NCI-H2227 treated with DMSO at 0.1 percent for 48 hours (cell line): ENCODE measurements at places on chromosomes 3 and 15.
A peak's percentile ranks its signal among the peaks of the same experiment; 100 is the strongest.

GRCh38 chr3:123286308-123287023 is 84.7 kb downstream of the SEC22A start:
- no peak for DNase-seq

DNA sequence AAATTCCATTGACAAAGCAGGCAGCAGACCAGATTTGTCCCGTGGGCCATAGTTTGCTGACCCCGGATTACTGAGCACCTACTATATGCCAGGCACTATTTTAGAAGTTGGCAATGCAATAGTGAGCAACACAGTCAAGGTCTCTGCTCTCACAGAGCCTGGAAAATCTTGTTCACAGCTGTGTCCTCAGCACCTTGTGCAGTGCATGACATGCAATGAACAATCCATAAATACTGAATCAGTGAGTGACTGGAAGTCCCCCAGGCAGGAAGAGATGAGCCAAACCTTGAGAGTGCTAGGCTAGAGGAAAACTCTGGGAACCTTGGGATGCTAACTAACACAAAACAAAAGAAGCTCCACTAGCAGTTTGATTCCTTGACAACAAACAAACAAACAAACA is 14.4 kb downstream of the TM4SF1 start:
- DNase-seq: no peak

DNA sequence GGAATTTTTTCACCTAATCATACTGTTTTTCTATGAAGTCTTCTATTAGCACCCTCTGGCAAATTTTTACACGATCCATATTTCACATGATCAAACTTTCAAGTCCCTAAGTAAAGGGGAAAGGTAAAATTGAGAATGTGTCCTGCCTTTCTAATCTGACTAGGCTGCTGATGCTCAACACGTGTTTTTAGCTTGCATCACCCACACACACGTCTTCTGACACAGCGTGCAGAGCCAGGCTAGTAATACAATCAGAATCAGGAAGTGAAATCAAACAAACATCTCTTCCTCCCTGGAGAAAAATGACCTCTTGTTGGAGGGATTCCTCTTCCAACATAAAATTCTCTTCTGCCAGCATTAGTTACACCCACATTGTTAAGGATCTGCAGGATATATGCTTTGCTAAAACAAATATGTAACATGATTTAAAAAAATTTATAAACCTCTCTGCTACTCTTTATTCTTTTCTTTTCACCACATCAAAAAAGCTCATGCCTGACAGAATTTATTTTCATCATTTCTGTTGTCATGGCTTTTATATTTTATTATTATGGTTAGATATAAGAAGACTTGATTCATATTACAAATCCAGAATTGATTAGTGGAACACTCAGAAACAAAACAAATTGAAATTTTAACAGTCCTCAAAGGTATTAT is 122.4 kb downstream of the RAP2B start:
- DNase-seq: no peak

- no peak for DNase-seq
These were observed 1032.1 kb downstream of the NTRK3 start for GRCh38 chr15:87224404-87224803.

DNA sequence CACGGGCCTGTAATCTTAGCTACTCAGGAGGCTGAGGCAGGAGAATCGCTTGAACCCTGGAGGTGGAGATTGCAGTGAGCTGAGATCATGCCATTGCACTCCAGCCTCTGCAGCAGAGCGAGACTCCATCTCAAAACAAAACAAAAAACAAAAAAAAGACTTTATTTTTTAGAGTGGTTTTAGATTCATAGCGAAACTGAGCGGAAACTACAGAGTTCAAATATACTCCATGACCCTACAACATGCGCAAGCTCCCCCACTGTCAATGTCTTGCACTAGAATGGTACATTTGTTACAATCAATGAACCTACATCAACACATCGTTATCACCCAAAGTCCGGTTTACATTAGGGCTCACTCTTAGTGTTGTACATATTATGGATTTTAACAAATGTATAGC is 2.2 kb upstream of the CRTAP start:
- DNase-seq: no peak

- no peak for DNase-seq
These were observed 6.0 kb upstream of the PHLDB2 start for GRCh38 chr3:111853068-111853467.

DNA sequence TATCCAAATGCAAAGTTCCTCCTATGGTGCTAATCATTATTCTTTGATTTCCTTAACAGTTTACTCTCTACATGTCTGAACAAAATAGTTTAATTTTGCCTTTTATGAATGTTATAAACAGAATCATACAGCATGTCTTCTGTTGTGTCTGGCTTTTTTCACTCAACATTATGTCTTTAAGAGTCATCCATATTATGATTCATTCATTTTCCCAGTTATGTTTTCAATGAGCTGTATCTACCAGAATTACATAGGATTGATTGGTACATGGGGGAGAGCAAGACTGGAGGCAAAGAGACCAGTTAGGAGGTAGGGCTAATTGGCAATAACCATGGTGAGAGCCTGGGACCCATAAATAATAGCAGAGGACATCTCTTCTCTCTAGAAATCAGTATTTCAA is 16.6 kb upstream of the RAP2B start:
- DNase-seq: no peak

- no peak for DNase-seq
These were observed 43.9 kb downstream of the SH3BP5 start for GRCh38 chr3:15288331-15289035.

DNA sequence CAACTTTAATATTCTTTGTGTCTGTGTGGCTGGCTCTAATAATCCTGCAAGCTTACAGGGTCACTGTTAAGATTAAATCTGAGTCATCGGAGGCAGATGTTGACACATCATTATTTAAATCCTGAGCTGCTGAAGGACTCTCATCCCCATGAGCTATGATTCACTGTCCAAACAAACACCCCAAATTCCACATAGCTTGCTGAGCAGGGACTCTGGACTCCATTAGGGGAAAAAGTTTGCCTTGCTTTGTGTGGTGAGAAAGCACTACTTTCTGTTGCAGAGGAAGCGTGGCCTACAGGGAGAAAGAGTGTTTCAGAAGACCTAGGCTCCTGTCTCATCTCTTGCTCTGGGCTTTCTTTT is 213.7 kb downstream of the PDCD6IP start:
- DNase-seq: no peak

DNA sequence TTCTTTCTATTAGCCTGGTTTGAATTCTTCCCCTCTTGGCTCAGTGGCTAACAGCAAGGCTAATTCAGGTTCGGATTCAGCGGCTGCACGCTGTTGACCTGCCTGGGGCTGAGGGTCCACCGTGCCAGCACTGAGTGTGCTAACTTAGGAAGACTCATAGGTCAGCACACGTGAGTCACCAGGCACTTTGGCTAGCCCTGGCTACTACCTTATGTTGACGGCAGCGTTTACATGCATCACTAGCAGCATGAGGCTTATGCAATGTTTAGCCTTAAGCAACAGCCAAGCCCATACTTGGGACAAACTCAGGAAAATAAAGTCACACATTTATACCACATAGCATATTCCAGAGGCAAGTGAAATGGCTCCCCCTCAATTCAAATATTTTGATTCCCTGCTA is 137.7 kb downstream of the RAB11A start:
- no peak for DNase-seq

GRCh38 chr15:28191832-28192231 is 92.7 kb upstream of the OCA2 start:
- DNase-seq: peak; percentile 48

DNA sequence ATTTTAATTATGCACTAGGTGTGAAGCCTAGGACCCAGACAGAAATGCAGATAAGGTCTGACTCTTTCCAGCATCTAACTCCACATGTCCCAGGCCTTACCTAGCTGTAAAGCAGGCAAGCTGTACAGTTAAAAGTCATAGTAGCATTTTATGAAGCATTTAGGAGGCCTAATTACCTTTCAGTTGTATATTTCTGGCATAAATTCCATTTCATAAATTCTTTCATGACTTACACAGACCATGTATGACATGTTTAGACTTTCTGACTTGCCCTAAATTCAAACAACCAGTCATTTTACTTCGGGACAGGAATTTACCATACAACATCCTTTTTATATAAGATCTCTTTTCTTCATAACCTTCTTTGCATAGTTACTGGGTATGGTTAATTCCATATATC is 35.3 kb upstream of the THUMPD3 start:
- no peak for DNase-seq
